ENCODE measurements at places on chromosomes 4 and X.

DNA sequence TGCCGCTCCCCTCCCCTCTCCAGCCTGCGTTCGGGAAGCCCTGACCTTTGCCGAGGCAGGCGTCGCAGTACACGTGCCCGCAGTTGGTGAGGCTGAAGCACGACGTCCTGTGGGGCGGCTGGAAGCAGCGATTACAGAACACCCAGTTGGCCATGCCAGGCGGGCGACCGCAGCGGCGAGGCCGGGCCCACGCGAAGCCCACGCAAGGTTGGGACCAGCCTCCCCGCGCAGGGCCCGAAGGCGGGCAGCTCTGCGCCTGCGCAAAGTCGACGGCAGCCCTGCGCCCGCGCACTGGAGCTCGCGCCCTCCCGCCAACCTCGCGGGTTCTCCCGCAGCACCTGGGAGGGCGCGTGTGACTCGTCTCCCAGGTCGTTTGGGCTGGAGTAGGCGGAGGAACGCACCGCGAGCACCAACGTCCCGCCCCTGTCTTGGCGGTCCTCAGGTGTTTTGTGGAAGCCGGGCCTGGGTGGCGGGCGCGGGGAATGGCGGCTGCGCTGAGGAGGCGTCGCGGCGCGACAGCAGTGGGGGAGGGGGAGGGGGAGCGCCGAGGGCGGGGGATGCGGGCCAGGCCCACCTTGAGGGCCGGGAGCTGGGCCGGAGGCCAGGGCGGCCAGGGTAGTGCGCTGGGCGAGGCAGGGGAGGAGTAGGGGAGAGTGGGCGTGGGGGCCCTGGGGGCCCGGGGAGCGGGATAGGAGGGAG, at the start of gene RNF212:
TSS of gene RNF212 (minus strand) at position 254 of the 699 bp plus-strand sequence. CDS start at position 154, 100 bp downstream.
- no peak for DNase-seq

GRCh38 chrX:7072856-7073255, 74.7 kb upstream of the STS start:
- DNase-seq: no peak

DNA sequence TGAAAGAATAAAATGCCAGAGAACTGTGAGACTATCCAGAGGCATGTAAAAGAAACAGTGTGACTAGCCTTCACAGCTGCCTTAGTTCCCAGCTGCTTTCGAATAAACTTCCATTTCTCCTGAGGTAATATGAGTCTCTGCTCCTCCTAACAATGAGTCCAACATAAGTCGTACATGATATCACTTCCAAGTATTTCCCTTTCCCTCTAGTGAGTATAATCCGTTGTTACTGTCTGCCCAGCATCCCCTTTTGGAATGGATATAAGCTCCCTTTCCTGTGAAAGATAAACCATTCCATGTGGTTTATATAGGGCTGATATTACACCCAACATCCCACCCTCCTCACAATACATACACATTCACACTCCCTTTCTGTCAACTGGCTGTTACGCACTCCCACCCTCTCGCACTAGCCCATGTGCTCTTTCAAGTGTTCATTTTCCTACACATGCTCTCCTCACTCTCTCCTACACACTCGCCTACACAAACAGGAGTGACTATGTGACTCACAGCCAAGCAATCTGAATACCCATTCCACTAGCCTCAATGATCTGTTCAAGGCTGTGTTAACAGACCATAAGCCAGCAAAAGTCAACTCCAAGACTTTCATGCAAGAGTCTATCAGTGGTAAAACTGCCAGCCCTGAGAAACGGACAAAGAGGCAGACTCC, 5.0 kb downstream of the NAF1 start:
- no peak for DNase-seq

- DNase-seq: no peak
Observed at GRCh38 chr4:86302830-86303229, 57.0 kb downstream of the MAPK10 start.

DNA sequence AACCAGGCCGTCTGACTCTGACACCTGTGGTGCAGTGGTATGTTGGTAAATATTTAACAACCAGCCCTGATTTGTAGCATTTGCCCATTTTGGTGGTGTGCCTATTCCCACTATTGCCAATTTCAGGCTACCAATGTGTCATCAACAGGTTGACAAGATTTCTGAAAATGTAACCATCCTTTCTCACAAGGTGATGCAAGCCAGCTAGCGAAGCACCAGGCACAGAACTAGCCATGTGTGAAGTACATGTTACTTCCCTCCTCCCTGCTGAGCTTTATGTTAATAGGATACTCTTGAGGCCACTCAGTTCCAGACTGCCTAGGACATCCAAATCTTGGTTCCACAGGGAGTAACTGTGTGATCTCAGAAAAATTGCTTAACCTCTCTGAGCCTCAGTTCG, 7.2 kb upstream of the MAMLD1 start:
- DNase-seq: no peak

DNA sequence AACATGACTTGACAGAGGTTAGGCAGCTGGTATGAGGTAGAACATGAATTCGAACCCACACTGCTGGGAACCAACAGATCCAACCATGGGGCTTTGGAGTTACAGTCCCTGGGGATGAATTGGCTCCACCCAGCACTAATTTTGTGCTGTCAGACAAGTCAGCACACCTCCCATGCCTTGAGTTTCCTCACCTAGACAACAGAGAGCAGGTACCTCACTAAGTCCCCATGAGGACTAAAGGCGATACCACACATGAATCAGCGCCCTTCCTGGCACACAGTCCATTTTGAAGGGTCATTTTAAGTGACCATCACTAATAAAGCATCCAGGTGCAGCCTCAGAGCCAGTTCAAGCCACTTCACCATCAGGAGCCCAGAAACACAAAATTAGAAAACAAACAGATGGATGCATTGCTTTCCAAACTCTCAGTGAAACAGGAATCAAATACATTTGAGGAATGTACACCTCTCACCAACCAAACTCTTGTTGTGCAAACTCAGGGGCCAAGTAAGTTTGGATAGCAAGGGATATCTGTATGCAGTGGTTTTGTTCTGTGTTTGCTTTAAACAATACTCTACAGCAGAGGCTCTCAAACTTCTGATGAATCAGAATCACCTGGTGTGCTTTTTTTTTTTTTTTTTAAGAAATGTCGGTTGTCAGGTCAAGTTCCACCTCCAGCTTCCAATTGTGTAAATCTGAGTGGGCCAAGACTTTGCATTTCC, 10.1 kb downstream of the IDS start:
- DNase-seq: no peak

DNA sequence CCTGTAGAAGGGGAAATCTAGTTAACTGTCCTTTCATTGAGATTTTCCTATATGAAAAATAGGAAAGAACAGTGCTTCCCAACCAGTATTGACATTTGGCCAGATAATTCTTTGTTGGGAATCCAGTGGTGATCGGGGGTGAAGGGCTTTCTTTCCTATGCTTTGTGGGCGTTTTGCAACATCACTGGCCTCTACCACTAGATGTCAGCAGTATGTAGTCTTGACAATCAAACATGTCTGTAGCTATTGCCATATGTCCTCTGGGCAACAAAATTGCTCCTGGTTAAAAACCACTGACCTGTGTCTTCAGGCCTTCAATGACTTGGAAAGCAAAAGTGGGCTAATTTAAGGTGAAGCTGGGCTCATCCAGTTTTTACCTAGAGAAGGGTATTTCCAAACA, 658.5 kb downstream of the DACH2 start:
- no peak for DNase-seq

DNA sequence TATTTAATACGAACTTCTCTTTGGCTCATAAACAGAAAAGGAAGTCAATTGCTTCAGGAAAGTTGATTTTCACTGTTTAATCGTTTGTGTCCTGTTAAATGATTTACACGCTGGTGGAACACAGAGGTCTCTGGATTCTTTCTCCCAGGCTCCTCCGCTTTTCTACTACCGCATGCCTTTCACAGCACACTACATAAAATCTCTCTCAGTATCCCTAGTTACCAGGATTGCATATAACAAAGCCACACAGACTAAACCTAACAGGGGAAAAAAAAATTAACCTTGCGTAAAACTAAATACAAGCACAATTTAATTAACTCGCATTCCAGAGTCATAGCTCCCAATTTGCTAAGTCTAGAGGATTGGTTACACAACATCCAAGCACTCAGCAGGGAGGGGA, 133.9 kb downstream of the CORIN start:
- no peak for DNase-seq

DNA sequence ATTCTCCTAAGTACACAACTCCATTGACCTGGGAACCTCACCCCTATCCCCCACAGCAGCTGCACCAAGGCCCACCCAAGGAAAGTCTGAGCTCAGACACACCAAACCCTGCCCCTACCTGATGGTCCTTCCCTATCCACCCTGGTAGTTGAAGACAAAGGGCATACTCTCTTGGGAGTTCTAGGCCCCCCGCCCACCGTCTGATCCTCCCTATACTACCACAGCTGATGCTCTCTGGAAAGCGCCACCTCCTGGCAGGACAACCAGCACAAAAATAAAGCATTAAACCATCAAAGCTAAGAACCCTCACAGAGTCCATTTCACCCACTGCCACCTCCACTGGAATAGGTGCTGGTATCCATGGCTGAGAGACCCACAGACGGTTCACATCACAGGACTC, 83.6 kb downstream of the ANAPC10 start:
- no peak for DNase-seq

DNA sequence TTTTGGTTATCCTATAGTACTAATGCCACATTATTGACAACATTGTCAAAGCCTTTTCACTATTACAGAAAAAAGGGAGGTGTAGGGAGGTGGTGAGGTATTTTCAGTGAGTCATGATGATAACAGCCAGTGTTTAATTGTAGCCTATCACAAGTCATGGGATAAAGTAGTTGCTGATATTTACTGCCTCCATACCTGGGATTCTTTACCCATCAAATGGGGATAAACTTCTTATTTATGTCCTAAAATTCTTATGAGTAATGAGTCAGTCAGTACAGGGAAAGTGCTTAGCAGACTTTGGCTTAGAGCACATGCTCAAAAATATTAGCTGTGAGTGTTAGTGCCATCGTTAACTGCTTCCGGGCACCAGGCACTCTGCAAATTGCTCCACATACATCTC, 25.7 kb downstream of the ADGRG2 start:
- no peak for DNase-seq

DNA sequence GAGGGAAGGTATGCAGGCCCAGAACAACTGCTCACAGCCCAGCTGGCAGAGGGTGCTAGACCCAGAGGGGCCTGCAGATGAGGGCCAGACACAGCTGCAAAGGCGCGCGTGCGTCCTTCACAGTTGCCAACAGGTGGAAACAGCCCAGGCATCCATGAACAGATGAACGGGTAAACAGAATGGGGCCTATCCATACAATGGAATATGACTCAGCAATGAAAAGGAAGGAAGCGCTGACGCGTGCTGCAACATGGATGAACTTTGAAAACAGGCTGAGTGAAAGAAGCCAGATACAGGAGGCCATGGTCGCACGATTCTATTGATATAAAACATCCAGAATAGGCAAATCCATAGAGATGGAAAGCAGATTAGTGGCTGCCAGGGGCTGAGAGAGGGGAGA, 83.1 kb upstream of the DDX3X start:
- DNase-seq: no peak

DNA sequence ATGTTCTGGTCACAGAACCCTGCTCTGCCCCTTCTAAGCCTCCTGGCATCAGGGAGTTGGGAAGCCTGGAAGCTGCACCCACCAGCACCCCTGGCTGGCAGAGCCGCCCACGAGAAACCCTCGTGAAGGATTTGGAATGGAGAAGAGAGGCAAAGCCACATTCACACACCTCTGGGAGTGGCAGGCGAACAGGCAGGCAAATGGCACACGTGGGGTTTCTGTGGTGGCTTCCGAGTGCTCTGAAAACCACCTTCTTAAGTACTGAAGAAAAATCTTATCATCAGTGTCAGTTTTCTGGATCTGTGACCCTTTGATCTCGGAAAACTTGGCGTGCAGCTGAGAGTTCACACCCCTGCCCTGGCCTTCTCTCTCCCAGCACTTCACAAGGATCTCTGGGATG, 442.2 kb upstream of the FRG1 start:
- no peak for DNase-seq
